CD8-positive, alpha-beta memory T cell (primary cell): ENCODE measurements at places on chromosomes 16 and 17. TPM values are rescaled to one million over a fixed set of nuclear protein-coding genes. Genes with fewer than 3 reads are reported as not detected.

DNA sequence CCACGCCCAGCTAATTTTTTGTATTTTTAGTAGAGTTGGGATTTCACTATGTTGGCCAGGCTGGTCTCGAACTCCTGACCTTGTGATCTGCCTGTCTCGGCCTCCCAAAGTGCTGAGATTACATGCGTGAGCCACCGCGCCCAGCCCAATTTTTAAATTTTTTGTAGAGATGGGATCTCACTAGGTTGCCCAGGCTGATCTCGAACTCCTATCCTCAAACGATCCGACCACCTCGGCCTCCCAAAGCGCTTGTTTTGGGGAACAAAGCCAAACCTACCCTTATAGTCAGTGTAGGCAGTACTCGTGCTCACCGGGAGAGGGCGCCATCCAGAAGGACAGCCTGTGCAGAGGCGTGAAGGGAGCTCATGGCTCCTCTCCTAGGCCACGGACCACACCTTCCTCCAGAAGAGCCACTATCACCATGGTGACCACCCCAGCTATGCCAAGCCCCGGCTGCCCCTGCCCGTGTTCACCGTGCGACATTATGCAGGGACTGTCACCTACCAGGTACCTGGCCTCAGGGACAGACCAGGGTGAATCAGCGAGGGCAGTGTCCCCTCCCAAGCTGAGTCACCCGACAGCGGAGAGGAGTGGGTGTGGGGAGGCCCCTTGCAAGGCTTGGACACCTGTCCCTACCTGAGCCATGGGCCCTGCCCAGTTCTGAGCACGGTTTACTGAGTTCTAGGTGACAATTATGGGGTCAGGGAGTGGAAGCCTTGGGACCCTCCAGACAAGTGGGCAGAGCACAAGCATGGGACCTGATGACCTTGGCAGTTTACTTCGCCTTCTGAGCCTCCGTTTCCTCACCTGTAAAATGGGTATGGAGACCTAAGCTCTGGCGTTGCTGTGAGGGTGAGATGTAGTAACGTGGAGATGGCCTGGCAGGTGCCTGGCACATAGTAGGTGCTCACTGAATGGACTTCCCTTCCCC, 13.7 kb downstream of the MYO15B start:
- DNase-seq, result peak; percentile 52

Gene PMFBP1
- 0.09 TPM for total RNA-seq

- no peak for DNase-seq
Measured at GRCh38 chr16:82761236-82761635, 134.5 kb downstream of the CDH13 start.

DNA sequence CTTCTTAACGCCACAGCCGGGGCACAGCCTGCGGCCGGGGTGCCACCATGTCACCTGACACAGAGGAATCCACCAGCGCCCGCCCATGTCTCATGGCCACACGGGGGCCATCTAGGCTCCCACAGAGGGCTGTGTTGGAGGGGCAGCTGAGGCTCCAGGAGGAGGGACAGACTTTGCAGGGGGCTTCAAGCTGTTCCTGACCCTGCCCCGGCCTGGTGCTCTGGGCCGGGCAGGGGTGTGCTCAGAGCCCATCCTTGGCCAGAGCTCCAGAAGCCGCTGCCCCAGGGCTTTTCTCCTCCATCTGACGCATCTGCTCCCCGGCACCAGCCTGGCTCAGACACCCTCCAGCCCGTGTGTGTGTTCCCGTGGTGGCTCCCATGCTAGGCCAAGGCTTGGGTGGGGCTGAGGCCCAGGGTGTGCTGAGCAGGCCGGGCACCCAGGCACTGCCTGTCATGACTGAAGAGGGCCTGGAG, 7.8 kb upstream of the SLC38A10 start:
- no peak for DNase-seq

Gene ALOX15B
- not detected for total RNA-seq

DNA sequence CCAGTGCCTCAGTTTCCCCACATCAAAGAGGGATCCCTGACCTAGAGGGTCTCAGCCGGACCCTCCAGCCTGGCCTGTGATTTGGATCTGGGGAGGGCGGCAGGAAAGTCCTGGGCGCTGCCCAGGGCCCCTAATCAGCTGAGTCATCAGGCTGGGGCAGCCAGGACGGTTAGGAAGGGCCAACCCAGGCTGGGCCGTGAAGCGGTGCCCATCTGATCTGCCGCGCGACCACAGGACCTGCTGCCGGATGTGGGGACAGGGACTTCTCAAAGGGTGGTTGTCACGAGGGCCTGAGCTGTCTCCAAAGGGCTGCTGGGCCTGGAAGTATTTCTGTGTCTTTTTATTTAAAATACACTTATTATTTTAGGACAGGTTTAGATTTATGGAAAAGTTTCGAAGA, 4.4 kb downstream of the TPSAB1 start:
- DNase-seq, result no peak

- DNase-seq, result no peak
Measured at GRCh38 chr17:70498631-70499030, 329.3 kb downstream of the KCNJ2 start.

DNA sequence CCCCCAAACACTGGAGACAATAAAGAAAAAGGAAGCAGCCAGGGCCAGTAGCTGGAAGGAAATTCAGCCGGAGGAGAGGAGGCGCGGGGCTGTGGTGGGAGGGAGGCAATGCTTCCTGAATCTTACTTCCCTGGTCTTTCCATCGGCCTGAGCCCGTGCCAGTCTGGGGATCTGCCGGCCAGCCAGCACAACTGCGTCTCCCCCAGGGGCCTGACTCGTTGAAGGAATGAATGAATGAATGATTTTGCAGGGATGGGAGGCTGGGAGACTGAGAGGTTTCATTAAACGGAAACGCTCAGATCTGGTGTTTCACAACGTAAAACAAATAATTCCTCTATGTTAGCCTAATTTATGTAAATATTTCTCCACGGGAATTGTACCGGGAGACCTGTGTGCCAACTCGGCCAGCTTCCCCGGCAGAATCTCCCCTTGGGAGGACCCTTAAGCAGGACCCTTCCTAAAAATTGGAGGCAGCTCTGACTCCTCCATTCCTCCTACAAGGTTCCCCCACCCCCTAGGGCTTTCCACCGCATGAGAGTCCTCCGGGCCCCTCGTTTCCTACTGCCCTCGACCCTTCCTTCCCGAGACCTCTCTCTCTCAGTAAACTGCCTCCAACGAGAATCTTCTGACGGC, 1.3 kb upstream of the BAIAP2 start:
- DNase-seq, result no peak

DNA sequence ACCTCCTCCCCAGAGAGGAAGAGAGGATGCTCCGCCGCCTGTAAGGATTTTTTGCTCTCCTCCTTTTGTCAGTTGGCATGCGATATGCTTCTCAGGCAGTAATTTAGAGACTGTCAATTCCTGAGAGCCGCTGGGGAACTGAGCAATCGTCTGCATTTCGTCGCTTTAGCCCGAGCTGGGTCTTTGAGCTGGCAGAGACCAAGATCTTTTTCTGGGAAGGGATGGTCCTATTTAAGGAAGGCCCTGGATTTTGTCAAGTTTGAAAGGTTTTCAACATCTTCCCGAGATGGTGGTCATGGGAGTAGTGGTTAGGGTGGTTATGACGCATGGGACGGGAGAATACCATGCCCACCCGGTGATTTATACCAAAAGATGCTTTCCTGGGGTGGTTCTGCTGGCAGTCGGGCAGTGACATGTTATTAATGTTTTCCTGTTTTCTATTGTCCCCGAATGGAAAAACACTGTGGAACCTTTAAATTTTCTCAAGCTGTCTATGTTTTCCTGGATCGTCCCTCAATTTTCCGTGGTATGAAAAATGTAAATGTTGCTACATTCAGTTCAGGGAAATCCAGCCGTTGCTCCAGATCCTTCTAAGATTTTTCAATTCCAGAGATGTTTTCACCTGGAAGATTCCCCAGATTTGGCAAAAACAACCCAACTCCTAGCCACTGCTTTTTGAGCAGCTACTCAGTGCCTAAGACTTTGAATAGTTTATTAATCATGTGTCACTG, 586.4 kb downstream of the MAF start:
- DNase-seq, result no peak
